Myocyte (in vitro differentiated cells): ENCODE measurements at places on chromosomes 4 and X.

GRCh38 chr4:37967736-37968135, 7.5 kb downstream of the PTTG2 start:
- no peak for DNase-seq

- DNase-seq, result no peak
Measured at GRCh38 chrX:54292755-54293154, 65.1 kb downstream of the WNK3 start.

- DNase-seq, result no peak
Measured at GRCh38 chrX:153723351-153724251, 586 bp downstream of the BCAP31 start.

- DNase-seq, result no peak
Measured at GRCh38 chr4:138190452-138190858, 51.7 kb downstream of the SLC7A11 start.

GRCh38 chrX:148035380-148035779, 54.2 kb downstream of the FMR1NB start:
- no peak for DNase-seq

DNA sequence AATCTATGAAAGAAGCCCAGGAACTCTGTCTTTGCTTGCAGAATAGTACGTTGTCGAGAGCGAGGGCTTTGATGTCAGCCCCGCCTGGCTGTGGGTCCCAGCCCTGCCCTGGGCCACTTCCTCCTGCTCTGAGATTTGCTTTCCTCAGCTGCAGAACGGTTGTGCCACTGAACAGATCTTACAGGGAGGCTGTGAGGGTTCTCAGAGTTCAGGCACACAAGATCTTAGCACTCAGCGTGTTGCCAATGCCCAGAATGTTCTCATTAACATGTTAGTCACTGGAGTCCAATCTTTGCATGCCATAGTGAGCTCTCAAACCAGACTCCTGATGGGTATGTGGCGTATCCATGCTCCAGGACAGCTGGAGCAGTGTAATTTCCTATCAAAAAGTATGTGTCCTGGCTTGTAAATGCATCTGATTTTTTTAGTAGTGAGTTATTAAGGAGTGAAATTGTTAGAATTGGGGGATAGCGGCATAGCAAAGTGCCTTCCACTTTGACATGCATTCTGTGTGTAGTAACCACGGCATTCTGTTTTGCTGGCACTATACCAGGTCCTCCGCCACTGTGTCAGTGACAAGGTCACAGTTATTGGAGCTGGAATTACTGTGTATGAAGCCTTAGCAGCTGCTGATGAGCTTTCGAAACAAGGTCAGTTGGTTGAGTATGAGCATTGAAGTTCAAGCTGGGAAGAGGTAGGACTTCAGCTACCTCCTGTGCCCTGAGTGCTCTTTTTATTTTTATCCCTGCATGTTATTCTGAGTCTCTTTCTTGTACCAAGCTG, 31.6 kb downstream of the TKTL1 start:
- DNase-seq, result peak; percentile 52
